Stimulated activated CD4-positive, alpha-beta T cell treated with anti-CD3 and anti-CD28 coated beads, Interleukin-4, amount 100 ng/mL, for 24 hours (primary cell): ENCODE measurements at places on chromosomes 6 and 20.

DNA sequence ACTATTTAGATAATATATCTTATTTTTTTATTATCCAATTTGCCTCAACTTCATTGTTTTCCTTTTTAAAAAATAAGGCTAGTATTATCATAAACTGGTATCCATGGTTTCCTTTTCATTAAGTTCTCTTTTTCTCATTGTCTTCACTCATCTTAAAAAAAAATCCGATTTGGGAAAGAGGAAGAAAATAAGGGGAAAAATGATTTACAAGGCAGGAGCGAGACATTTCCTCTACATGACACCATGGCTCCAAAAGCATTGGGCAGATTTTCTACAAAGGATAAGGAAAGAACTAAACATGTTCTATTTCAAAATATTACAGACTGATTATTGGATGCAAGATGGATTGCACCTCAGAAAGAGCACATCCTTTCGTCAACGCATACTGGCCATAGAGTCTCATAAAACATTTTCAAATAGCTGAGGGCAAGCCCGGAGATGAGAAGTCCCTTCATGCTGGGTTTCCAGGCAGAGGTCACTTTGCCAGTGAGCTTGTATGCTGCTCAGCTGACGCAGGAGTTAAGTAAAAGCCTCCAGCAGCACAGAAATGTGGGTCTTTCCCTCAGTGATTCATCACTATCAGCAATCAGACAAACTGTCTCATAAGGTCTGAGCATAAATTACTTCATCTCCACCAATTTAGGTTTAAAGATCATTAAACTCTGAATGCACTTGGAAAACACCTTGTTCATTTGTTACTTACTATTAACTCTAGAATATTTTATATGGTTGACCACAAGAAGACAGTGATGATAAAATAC is 129.0 kb upstream of the TNFAIP3 start:
- no peak for DNase-seq

GRCh38 chr6:128271527-128271926 is 248.9 kb downstream of the PTPRK start:
- DNase-seq = no peak

DNA sequence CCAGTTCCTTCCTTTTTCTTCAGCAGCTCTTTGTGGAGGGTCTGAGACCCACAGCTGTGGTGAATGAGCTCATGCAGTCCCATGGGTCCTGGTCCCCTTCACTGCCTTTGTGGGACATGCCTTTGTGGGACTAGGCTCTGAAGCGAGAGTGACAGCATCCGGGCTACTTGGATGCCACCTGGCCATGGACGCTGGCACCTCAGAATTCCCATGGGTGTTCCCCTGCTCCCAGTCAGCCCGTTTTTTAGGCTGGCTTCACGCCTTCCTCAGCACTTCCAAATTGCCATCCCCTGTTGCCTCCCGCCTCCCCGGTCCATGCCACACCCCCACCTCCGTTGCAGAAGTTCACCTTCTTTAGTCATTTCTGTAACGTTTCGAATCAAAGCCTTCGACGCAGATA is 45.1 kb downstream of the RAMACL start:
- DNase-seq = no peak

DNA sequence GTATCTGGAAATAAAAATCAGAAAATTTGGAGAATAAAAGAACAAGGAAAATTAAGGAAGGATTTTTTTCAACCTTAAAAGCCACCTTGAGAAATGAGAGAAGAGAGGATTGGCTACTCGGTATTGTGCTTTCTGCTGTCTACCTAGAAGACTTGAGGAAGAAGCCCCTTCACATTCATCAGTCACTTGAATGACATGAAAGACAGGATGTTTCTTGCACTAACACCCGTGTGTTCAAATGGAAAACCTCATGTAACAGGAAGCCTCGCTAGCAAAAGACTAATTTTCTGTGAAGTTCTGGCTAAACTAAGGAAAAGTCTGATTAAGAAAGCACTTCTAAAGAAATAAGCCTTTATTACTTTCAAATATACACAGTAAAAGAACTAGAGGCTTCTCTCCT is 69.9 kb downstream of the OLIG3 start:
- no peak for DNase-seq

- DNase-seq = no peak
Measured at GRCh38 chr6:160057080-160057479, 64.5 kb upstream of the SLC22A1 start.

GRCh38 chr20:40753472-40753871 is 64.4 kb upstream of the MAFB start:
- no peak for DNase-seq

DNA sequence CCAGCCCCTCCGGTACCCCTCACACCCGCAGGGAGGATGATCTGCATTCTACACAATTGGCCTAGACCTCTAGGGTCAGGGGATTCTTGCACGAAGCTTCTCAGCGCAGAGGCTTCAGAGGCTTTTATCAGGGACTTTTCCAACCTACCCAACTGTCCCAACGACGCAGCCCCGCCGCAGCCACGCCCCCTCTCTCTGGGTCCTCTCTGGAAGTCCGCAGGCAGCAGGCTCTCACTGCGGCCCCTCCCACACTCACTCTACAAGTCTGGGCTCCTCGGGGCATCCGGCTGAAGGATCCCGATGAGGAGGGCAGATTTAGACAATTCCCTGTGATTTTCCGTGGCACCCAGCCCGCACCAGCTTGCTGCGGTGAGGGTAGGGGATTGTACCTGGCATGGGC is 227.7 kb upstream of the RNF24 start:
- no peak for DNase-seq

DNA sequence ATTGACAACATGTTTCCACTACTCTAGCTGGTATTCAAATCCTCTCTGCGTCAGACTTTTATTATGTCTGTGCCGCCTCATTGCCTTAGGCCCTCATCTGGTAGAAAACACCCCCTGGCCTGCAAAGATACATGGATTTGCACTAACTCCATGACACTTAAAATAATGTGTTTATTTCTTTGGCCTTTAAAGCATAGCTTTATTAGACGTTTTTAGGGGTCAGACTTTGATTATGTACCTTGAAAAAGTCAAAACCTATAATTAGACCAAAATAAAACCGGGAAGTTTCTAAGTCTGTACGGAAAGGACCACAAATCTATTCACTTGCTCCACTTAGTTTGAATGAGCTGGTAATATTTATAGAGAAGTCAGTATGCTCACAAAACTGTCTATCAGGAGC is 357.9 kb upstream of the NOX3 start:
- DNase-seq = no peak

GRCh38 chr6:62167736-62168135 is 118.3 kb downstream of the KHDRBS2 start:
- no peak for DNase-seq

DNA sequence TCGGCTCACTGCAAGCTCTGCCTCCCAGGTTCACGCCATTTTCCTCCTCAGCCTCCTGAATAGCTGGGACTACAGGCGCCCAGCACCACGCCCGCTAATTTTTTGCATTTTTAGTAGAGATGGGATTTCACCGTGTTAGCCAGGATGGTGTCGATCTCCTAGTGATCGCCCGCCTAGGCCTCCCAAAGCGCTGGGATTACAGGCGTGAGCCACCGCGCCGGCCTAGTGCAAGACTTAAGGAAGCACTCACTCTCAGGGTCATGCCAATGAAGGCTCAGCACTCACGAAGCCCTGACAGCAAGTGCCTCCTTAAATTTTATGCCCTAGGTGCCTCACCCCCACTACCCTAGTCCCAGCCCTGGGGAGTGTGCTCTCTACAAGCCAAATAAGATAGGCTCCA is 4.7 kb upstream of the DOK5 start:
- no peak for DNase-seq

DNA sequence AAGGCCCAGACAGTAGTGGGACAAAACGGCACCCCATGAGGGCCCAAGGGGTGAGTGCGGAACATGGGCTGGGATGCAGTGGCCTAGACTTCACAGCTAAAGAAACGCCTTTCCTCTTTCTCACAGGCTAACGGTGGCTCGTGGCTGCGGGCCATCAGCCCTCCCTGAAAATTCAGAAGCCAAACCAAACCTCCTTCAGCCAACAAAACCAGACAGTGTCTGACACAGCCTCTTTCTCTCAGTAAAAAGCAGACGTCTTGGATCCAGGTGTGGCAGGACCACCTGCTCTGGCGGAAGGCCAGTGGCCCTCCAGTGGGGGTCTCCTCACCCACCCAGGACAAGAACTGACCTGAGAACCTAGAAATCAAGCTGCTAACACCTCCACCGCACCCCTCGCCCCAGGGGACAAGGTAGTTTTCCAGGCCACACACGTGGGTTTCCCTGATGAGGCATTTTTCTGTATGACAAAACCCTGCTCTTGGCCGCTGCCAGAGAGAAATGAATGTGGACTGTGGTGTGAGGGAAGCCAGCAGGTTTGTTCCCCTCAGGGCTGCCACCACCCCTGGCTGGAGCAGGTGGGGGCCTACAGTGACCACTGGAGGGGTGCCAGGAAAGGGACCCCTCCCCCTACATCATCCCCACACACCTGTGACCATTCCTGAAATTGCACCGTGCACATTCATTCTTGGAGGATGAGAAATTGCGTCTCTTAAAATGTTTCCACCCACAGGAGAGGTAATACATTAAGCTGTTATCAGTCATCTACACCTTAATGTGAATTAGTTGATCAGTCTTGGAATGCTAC is 76.8 kb upstream of the PIM1 start:
- DNase-seq = no peak
